ENCODE measurements at places on chromosomes 5 and 9. TPM values are rescaled to one million over a fixed set of nuclear protein-coding genes. Genes with fewer than 3 reads are reported as not detected.

DNA sequence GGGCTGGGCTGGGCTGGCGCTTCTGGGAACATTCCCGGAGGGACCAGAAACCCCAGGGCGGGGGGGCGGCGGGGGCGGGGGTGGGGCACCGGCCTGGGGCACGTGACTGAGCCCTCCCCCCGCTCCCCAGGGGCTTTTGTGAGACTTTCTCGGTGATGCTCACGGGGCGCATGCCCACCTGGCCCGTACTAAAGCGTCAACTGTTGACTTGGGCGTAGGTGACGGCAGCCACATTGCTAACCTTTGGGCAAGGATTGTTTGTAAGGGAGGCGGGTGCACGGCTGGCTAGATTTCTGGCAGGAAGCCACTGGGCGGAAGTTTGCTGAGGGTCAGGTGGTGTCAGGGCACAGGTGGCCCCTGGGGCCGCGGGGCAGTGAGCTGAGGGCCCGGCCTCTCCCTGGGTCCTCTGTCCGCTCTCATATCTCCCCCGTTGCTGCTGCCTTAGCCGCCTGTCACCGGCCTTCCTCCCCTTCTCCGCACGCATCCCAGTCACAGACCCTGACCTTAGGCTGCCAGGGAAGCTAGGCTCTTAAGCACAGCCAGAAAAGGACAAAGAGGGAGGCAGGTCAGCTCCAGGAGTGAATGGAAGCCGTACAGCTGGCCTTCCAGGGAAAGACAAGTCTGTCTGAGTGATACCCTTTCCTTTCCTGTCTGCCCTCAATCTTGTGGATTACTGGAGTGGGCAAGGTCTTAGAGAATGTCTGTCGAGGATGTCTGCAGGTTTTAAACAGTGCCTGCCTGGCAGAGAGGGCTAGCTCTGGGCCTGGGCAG, 812 bp downstream of the CACFD1 start:
- ATAC-seq = peak; percentile 31

OTP gene
- not detected for total RNA-seq

FBP1 gene
- total RNA-seq = not detected

RASEF gene
- total RNA-seq = 8.5 TPM

- ATAC-seq = no peak
These were observed 8.0 kb upstream of the AKNA start for GRCh38 chr9:114395768-114396167.

DNA sequence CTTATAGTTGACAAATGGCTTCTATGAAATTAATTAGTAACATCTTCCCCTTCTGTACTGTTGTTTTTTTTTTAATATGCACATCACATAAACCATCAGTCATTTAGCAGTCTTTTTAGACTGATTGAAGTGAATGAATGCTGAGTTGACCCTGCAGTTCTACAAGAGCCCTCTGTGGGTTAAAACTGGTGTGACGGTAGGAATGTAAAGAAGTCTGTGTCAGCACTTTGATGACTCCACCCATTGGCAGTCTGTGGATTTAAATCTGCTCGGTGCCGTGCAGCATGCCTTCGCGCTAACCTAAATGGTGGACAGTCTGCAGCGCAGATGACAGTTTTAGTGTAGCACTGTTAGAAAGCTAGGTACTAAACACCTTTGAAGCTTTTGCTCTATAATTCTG, 3.1 kb downstream of the GTF3C4 start:
- ATAC-seq = no peak

RELL2 gene
- total RNA-seq = 15.6 TPM

DNA sequence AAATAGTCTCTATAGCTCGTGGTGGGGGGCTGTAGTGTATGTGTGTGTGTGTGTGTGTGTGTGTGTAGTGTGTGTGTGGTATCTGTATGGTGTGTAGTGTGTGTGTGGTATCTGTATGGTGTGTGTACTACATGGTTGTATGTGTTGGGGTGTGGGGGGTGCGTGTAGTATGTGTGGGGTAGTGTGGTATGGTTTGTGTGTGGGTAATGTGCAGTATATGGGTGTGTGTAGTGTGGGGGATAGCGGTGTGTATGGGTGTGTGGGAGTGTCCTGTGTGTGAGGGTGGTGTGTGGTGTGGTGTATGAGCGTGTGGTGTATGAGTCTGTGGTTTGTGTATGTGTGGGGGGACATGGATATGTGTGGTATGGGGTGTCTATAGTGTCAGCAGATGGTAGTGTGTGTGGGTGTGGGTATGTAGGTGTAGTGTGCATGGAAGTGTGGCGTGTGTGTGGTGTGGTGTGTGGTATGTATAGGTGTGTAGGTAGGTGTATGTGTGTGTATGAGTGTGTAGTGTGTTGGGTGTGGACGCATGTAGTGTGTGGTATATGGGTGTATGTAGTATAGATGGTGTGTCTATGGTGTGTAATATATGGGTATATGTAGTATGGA, 145.8 kb upstream of the IQGAP2 start:
- ATAC-seq = no peak

GRCh38 chr5:36177154-36177553, 25.2 kb downstream of the SKP2 start:
- ATAC-seq = no peak

DNA sequence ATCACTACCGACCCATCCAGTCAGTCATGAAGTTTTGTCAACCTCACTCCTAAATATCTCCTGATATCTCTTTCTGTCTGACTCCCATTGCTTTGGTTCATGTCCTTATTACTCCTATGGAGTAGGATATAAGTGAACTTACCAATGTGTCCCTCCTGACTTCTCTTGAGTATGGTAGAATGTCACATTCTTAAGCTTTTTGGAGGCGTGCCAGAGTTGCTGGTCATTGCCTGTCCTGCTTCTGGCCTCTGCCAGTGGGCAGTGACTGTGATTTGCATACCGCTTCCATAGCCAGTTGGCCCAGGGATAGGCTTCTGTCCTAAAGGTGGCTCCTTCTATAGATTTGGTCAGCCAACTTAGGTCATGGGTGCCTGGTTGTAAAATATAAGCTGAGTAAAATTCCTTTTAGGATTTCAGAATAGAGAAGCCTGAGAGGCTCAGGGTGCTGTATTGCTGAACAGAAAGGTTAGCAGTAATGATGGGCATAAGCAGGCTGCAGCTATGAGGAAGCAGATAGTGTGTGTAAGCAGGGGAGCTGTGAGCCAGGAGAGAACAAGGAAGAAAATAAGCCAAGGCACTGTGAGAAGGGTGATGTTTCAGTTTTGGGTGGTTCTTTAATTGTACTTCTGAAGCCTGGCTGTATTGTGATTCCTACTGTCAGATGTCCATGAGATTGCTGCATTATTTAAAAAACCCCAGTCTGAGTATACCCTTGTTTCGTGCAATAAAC, 16.1 kb upstream of the MARCHF3 start:
- no peak for ATAC-seq

DMRT1 gene
- 0.45 TPM for total RNA-seq

SERF1A gene
- 15.8 TPM for total RNA-seq

- no peak for ATAC-seq
These were observed 109.3 kb downstream of the UGCG start for GRCh38 chr9:112005939-112006338.

DNA sequence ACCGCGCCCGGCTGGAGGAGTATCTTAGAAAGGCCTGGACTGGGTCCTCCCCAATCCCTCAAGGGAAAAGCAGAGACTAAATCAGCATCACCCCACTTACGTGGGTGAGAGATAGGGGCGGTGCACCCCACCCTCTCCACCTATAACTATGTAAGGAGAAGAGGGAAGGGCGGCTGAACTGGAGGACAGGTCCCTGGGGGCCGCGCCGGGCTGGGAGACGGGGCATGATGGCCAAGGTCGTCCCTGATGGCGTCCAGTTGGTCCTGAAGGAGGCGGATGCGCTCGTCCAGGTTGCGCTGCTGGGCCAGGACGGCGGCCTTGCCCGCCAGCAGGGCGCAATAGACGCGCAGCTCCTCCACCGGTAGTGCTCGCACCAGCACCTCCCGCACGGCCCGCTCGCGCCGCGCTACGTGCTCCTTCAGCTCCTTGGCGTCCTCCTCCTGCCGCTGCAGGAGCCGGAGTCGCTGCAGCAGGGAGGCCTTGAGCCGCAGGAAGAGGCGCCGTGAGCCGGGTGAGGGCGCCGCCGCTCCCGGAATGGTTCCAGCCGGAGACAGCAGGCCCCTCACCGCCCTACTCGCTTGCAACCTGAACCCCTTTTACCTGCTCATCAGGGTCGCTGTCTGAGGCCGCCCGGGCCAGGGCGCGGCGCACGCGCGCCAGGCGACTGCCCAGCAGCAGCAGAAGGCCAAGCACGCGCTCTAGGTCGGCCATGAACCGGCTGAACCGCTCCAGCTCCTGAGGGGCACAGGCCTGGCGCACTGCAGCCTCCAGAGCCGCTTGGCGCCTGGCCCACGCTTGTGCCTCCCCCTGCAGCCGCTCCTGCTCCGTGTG, 7.6 kb downstream of the SHROOM1 start:
- peak; percentile 67 for ATAC-seq

All from motor neuron (in vitro differentiated cells).